ENCODE measurements at places on chromosomes 11 and 22.

DNA sequence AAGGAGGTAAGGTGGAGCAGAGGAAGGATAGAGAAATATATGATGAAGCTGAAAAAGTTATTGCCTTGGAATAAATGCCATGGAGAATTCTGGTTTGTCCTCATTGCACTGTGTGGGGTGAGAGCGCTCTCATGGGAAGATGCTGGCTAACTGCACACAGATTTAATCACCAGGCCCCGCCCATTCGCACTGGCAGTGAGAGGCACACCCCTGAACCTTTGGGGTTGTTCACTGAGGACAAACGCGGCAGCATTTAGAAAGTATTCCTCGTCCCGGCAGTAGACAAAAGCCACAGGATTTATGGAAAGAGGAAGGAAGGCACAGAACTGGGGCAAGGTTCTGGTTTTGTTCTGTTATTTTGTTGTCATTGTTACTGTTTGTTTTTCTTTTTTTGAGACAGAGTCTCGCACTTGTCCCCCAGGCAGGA lies 70.2 kb downstream of the MED15 start:
- no peak for DNase-seq

DNA sequence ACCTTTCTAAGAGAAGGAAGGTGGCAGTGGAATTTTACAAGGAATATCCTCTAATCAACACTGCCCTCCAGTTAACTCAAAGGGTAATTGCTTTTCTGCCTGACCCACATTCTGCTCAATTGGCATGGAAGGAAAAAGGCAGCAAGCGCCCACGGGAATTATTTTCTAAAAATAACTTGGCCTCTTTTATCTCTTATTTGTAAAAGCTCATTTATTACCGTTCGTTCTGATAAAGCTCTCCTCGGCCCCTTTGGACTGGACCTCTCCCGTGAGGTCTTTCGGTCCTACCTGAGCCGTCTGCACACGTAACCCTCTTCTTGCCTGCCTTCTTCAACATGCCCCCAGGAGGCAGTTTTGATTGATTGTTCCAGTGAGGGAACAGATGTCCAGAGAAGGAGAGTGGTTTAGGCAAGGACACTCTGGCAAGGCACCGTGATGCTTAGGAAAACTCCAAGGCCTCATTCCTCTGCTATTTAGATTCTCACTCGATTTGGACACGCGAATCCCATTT lies 53.2 kb upstream of the CRTAM start:
- no peak for DNase-seq

DNA sequence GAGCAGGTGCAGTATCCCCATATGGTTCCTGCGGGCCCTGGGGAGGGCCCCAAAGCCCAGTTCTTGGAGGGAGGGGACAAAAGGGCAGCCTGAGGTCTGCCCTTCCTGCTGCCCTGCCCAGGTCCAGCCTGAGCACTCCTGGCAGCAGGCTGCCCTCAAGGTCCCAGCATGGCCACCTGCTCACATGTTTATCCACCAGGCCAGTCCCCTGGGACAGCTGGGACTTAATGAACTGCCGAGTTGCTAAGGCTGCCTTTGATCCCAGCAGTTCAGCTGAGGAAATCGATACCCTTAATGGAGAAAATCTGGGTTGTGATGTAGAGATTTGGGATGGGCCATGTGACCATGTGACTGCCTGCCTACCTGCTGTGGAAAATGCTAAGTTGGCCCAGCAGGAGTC lies 146.2 kb downstream of the TRIM29 start:
- DNase-seq, result no peak

GRCh38 chr11:129300099-129300498 lies 75.5 kb upstream of the BARX2 start:
- DNase-seq, result no peak

- DNase-seq, result no peak
Measured at GRCh38 chr11:70466154-70466553, 67.8 kb downstream of the CTTN start.

- DNase-seq, result no peak
Measured at GRCh38 chr11:92735039-92735438, 234.4 kb upstream of the MTNR1B start.

- peak; percentile 51 for DNase-seq
Measured at GRCh38 chr22:22877523-22878210, 9.9 kb upstream of the IGLL5 start.

GRCh38 chr11:10641177-10641911 lies 52.2 kb downstream of the IRAG1 start:
- DNase-seq, result no peak

GRCh38 chr11:133234883-133235282 lies 297.4 kb downstream of the OPCML start:
- no peak for DNase-seq
